ENCODE measurements at places on chromosomes 3 and 15.

DNA sequence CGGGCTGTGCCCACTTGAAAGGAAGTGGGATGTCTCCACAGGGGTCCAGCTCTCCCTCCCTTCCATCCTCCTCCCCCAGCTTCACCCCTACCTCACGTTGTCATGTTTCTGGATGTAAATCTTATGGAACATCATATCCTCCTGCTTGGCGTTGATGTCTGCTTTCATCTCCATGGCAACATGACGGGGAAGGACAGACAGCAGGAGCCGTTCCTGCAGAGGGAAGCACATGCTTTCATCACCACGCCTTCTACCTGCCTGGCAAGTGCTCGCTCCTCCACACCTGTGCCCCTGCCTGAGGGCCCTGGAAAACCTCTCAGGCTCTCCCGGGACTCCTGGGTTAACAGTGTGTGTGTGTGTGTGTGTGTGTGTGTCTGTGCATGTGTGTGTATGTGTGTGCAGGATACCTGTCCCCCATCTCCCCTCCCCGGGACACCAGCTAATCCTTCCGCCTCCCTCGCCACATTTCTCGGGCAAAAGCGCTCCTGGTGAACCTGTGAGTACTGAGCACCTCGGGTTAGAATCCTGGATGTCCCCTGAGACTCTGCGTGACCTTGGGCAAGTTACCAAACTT is 101.1 kb downstream of the ADCY5 start:
- peak; percentile 26 for DNase-seq

GRCh38 chr3:117660941-117661817 is 951.6 kb downstream of the TUSC7 start:
- DNase-seq: no peak

DNA sequence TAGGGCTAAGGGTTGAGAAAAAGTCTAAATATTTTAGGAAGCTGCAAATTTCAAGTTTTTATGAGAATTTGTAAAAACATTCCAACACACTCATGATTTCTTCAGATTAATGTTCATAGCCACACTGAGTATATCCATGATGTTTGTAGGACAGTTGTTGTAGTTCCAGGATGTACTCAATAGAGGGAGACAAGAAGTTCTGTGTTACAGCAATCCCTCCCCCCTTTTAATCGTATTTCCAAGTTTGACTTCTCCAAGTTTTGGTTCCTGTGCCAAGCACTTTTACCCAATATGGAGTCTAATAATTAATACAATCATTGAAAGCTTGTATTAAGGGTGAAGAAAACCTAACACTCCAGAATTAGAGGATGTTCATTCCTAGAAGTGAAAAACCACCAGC is 143.4 kb downstream of the FEZF2 start:
- peak; percentile 6 for DNase-seq

GRCh38 chr3:58021072-58021959 is 13.1 kb downstream of the FLNB start:
- peak; percentile 69 for DNase-seq

GRCh38 chr3:161343986-161344385 is 27.3 kb downstream of the SPTSSB start:
- DNase-seq: no peak

DNA sequence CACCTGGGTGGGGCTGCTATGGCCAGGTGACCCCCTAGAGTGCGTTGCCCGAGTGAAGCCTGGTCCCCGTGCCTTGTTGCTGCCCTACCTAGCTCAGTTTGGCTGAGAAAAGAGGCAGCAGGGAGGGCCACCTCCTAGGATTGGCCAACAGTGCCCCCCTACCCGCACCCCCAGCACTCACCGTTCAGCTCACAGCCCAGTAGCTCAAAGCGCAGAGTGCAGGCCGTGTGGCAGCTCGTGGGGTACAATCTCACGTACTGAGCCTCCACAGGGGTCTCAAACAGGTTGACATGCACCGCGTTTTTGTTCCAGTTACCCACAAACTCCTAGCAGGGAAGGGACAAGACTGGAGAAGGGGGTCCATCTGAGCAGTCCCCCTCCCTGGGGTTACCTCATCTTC is 7.6 kb downstream of the MFGE8 start:
- DNase-seq: no peak

GRCh38 chr3:45991341-45991740 is 4.3 kb downstream of the FYCO1 start:
- no peak for DNase-seq

DNA sequence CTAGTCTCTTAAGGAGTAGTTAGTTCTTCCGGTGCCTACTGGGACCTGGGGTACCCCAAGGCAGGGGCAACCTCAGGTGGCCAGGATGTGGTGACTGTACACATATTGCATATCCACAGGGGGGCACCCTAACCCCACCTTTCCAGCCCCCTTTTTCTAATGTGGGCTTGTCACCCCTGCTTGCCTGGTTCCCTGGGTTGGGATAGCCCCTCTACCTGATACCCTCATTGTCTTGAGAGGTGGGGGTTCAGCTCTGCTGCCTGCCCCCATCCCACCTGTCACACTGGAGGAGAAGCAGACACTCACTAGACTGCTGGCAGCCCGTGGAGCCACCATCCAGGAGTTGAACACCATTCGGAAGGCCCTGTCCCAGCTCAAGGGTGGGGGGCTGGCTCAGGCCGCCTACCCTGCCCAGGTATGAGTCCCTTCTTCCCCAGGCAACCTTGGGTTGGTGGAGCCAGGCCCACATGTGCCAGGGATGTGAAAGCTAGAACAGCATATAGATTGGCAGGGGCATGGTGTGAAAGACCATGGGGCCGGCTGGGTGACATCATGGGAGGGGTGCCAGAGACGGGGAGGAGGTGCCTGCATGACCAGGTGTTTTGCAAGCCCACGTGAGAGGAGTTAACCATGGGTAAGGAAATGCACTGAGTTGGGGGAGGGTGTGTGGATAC is 4.0 kb downstream of the GLYCTK start:
- no peak for DNase-seq

GRCh38 chr3:173932624-173933023 is 535.1 kb downstream of the NLGN1 start:
- DNase-seq: no peak

DNA sequence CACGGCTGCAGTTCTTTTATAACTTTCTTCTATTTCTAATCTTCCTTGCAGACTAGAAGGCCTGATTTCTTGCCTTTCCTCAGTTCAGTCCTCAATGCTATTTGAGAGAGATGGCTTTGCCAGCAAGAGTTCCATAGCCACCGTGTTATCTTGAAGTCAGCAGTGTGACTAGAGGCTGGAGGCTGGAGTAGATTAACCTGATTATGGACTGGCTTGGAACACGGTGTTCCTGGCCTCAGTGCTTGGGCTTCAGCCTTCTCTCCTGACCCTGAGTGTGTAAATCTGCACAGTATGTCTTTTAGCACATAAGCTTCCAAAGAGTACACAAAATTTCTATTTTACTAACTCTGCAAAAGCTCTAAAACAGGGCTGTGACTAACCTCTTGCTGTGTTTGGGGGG is 61.4 kb downstream of the CCDC54 start:
- DNase-seq: no peak

All from SW480 (cell line).